NCI-H187 treated with DMSO at 0.1 percent for 48 hours (cell line): ENCODE measurements at places on chromosomes 12 and 14.

GRCh38 chr14:92263681-92264080 is 59.3 kb upstream of the SLC24A4 start:
- DNase-seq, result no peak

GRCh38 chr14:87873741-87874140 is 119.2 kb downstream of the GALC start:
- DNase-seq, result no peak

GRCh38 chr12:32671930-32672780 is 6.9 kb upstream of the DNM1L start:
- DNase-seq, result no peak

GRCh38 chr12:10553148-10553547 is 47.5 kb downstream of the EIF2S3B start:
- no peak for DNase-seq

GRCh38 chr14:50047274-50047676 is 69.1 kb downstream of the VCPKMT start:
- no peak for DNase-seq

- DNase-seq, result no peak
These were observed 700.4 kb upstream of the TBX3 start for GRCh38 chr12:115384391-115384790.

DNA sequence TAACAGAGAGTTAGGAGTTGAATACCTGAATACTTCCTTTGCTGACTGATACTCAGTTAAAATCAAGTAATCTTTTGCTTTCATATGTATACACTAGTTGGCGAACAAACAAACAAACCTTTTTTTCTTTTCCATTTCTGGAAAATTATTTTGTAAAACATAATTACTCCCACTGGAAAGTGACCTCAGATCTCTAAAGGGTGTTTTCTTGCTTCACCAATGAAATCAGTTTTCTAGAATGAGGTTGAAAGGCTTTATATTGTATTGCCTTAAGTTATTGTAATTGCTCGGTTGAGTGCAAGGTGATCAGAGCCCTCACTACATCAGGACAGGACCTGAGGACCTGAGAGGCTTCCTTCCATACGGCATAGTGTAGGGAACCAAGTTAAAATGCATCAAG is at the start of gene OR4K1:
TSS of gene OR4K1 (plus strand) at position 301 of the 400 bp plus-strand sequence. CDS start 4,750 bp downstream, outside the sequence.
- DNase-seq, result no peak

- DNase-seq, result no peak
These were observed 134.6 kb downstream of the OTOGL start for GRCh38 chr12:80233926-80234325.

- DNase-seq, result no peak
These were observed 338.0 kb downstream of the RMST start for GRCh38 chr12:97800561-97800960.

GRCh38 chr14:87199381-87199780 is 793.6 kb downstream of the GALC start:
- no peak for DNase-seq

DNA sequence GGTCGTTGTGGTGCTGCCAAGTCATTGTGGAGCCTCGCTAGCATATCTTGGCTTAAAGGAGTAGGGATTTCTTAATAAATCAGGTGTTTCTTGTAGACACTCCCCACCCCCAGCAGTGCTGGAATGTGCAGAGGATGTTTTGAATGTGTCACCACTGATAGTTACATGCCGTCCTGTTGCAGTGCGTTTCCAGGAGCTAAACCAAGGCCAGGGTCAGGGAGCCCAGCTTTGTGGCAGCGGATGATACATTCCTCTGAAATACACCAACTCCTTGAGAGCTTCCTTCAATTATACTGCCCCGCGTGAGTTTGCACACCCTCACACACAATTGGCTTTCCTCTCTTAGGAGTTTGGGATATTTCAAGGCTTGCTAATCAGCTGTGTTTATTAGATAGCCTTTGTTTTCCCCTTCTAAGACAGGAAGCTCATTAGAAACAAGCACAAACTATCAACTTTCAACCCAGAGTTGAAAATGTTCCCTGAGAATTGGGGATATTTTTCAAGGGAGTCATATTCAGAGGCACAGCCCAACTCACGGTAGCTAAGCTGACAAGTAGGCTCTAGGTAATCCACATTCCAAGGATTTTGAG is 154.9 kb downstream of the C12orf75 start:
- no peak for DNase-seq

DNA sequence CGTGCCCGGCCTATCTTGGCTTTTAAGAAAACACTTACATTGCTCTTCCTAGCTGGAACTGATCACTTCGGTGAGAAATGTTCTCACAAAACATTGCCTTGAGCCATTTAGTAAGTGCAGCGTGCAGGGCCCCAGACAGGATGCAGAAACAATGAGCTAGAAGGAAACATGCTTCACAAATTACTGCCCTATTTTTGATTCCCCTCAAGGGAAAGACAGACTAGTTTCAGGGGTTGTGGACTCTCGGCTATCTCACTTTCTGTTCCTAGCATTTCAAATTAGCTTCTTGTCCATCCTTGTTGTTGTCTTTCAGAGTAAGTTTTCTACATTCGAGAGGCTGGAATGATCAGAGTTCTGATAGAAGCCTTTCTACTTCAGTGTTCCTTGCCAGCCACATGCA is 21.6 kb downstream of the TGFB3 start:
- no peak for DNase-seq

DNA sequence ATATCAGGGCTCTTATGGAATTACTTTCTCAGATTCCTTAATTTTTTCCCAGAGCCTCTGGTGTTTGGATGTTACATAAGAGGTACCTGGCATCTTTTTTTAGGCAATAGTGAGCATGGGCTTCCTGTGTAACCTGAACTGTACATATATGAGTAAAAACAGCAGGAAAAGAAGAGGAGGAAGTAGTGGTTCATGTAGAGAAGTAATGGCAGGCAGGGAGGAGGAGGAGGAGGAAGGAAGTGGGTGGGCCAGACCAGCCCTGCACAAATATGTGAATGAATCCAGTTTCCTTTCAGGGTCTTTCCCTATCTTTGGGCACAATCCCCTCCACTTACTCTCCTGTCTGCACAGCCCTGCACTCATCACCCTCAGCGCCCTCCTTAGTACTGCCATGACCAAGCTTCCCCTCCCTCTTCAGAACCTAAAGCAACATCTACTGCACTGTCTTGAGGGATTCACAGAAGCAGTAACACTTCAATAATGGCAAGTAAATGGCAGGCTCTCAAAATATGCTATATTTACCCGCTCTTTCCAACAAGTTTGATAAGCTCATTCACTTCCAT is 40.9 kb upstream of the GSG1 start:
- DNase-seq, result no peak

DNA sequence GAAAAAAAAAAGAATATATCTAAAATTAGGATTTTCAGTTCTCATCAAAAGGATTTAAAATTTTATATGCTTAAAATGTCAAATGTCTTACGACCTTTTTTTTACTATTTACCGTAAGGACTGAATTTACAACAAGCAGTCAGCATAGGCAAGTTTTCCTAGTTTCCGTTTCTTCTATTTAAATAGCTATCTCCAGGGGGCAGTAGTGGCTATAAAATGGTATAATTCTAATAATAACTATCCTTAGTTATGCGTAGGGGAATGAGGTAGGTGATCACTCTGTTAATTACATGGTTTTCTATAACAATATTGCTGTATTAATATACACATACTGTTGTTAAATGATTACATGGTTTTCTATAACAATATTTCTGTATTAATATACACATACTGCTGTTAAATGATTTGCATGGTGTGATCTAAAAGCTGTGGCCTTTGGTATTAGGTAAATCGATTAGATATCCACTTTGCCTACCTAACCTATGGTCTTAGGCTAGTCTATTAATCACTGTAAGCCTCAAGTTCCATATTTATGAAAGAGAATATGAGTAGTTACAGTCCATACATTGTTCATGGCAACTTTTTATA is 217.7 kb upstream of the PDZRN4 start:
- no peak for DNase-seq

- no peak for DNase-seq
These were observed 12.0 kb upstream of the GALNT6 start for GRCh38 chr12:51403159-51403558.

DNA sequence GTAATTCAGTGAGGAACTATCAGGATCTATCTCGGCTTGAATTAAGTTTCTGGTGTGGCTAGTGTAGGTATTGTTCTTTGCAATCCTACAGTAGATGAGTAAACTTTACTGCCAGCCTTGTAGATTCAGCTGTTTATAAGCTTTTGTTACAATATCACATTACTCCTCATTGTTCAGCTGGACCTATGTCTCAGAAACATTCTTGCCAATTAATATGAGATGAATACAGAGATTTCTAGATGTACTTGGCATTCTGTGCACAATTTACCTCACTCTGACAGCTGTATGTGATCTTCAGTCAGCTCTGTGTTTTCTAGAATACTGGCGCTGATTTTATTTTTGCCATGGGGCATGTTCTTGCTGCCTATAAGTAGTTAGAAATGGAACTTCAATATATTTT is 55.7 kb downstream of the METTL25 start:
- DNase-seq, result no peak

DNA sequence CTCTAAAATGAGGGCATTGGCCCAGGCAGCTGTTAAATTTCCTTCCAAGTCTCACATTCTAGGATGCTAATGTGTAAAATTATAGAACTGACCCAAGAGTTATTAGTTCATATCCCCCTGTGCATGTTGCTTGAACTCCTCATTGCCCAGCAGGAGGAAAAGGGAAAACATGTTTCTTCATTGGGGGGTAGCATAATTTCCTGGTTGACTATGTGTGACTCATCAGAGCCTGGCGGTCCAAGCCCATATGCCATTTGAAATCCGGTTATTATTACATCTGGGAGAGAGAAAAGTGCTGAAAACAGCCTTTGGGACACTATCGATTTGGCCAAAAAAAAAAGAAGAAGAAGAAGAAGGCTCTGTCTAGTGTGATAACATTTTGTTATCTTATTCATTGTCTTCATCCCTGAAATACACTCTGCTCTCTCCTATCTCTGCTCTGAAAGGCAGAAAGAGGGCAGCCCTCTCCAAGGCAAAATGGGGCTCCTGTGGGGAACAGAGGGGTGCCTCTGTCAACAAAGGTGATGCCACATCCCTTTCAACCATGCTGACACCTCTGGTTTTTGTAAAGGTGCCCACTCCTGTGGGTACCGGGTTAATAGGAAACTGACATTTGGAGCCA is 114.2 kb downstream of the DAD1 start:
- DNase-seq, result no peak

DNA sequence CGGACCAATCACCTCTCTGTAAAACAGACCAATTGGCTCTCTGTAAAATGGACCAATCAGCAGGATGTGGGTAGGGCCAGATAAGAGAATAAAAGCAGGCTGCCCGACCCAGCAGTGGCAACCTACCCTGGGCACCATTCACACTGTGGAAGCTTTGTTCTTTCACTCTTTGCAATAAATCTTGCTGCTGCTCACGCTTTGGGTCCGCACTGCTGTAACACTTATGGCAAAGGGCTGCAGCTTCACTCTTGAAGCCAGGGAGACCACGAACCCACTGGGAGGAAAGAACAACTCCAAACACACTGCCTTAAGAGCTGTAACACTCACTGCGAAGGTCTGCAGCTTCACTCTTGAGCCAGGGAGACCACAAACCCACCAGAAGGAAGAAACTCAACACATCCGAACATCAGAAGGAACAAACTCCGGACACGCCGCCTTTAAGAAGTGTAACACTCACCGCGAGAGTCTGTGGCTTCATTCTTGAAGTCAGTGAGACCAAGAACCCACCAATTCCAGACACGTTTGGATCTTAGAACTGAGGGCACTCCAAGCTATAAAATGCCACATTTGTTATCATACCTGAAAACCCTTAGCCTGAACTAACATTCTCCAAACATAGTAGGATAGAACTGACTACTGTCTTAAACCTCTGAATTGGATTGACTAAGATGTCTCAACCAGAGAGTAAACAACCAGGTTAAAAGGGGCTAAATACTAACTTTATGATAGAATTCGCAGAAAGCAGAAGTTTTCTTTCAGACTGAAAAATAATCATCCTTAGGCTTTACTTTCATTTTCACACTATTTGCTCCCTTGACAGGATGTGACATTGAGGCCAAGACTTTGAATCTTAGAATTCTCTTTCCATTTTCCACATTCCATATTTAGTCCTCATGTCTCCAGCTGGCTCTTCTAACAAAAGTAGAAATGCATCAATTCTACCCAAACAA is 33.6 kb downstream of the CDKL1 start:
- DNase-seq, result no peak

GRCh38 chr12:53603804-53604203 is 22.4 kb downstream of the ATF7 start:
- no peak for DNase-seq
